Activated CD4-positive, alpha-beta T cell treated with anti-CD3 and anti-CD28 coated beads, Interleukin-2, amount 10 ng/mL, durations not matched to agents 24 days and 14 days (primary cell): ENCODE measurements at places on chromosomes 13 and 19. TPM values are rescaled to one million over a fixed set of nuclear protein-coding genes. Genes with fewer than 3 reads are reported as not detected.

The OR4F17 gene
- not detected in 2 replicates for total RNA-seq

The IL12RB1 gene
- total RNA-seq: 37.0 and 38.8 TPM in 2 replicates

The KIR3DL2 gene
- total RNA-seq: 0.47 and 0.52 TPM in 2 replicates

The TMEM59L gene
- total RNA-seq: not detected in 2 replicates

The S1PR4 gene
- total RNA-seq: 41.8 and 43.7 TPM in 2 replicates

The FFAR3 gene
- 0.21 and 0.69 TPM in 2 replicates for total RNA-seq

The GPR12 gene
- not detected in 2 replicates for total RNA-seq

The ANKLE1 gene
- total RNA-seq: 17.3 and 17.9 TPM in 2 replicates

The ZNF787 gene
- total RNA-seq: 36.4 and 37.0 TPM in 2 replicates

The ACTMAP gene
- total RNA-seq: 8.6 and 9.4 TPM in 2 replicates

The ATP4A gene
- not detected in 2 replicates for total RNA-seq

The NOTCH3 gene
- total RNA-seq: not detected in 2 replicates

The CYP2F1 gene
- total RNA-seq: not detected in 2 replicates

The URAD gene
- not detected in 2 replicates for total RNA-seq

The ZNF726 gene
- 12.8 and 16.3 TPM in 2 replicates for total RNA-seq

The GAPDHS gene
- total RNA-seq: not detected in 2 replicates

The CEACAM7 gene
- not detected in 2 replicates for total RNA-seq

The MTUS2 gene
- total RNA-seq: not detected in 2 replicates

The PTPRS gene
- 0.05 and 0.09 TPM in 2 replicates for total RNA-seq

The C19orf73 gene
- total RNA-seq: 2.0 and 2.5 TPM in 2 replicates

The ACP7 gene
- not detected in 2 replicates for total RNA-seq

The RANBP3 gene
- 105 and 114 TPM in 2 replicates for total RNA-seq

The FAM216B gene
- not detected in 2 replicates for total RNA-seq

The CRX gene
- not detected in 2 replicates for total RNA-seq

The SPRY2 gene
- 0.21 TPM in 1 of 2 replicates, not detected in the other for total RNA-seq

The COLGALT1 gene
- total RNA-seq: 103 and 106 TPM in 2 replicates

The CYP4F3 gene
- total RNA-seq: 0.09 TPM in 1 of 2 replicates, not detected in the other

The ZNF850 gene
- 3.2 and 3.8 TPM in 2 replicates for total RNA-seq
